ENCODE measurements at places on chromosomes 13 and 19. TPM values are rescaled to one million over a fixed set of nuclear protein-coding genes. Genes with fewer than 3 reads are reported as not detected.

DNA sequence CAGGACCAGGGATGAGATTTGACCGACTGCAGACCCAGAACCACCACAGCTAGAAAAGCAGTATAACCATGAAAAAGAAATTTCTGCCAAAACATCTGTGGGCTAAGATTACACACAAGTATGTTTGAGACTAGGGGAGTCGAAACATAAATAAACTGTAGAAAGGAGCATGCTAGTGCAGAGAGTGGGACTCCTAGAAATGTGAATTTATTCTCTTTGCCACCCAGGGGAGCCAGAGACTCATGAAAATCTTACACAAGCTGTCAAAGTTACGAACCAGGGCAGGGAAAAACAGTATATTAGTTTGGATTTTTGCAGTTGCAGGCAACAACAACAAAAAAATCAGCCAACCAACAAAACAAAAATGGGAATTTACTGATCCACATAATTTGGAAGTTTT is 12.3 kb upstream of the HSPH1 start:
- DNase-seq, result peak; percentile 7

DNA sequence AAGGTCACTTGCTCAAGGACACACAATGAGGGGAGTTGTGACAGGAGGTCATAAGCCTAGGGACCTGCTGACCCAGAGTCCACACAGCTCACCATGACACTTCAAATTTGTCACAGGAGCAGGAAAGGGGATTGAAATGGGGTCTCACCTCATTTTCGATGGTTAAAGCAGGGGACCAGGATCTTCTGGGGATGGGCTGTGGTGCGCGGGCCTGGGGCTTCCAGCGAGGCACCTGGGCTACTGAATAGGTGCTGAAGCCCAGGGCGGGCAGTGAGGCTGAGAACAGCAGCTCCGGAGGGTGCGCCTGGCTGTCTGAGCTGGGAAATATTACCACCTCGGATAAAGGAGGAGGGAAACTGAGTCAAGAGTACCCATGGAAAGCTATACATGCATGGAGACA is 11.0 kb downstream of the MAN2B1 start:
- DNase-seq, result no peak

GRCh38 chr13:99962242-99962641 is 9.3 kb downstream of the ZIC5 start:
- no peak for DNase-seq

DNA sequence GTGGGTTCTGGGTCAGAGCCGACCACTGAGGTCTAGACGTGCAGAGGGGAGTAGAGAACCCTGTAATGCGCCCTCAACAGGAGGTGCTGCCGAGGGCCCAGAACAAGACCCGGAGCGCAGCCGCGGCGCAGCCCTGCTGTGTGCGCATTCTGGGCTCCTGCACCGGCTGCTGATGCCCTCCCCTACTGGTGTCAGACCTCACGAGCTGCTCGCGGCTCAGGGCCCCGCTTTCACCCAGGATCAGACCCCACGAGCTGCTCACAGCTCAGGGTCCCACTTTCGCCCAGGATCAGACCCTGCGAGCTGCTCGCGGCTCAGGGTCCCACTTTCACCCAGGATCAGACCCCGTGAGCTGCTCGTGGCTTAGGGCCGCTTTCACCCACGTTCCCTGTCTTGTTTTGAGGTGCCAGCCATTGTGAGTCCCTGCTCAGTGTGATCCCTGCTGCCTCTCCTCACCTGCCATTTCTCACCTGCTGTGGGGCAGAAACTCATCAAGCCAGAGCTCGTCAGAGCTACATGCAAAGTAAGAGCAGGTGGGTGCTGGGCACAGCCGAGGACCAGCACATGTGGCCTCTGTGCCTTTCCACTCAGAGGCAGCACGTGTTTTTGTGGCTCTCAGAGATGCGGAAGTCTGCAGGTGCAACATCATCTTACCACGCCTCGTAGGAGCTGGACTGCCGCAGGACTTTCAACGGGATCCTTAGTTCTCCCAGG is 47.0 kb upstream of the C13orf46 start:
- DNase-seq, result no peak

- no peak for DNase-seq
Measured at GRCh38 chr19:33391631-33392249, 18.2 kb downstream of the CEBPG start.

GRCh38 chr19:1566392-1567115 is 1.6 kb downstream of the MEX3D start:
- DNase-seq, result peak; percentile 78

- DNase-seq, result no peak
Measured at GRCh38 chr13:72164811-72165210, 297.8 kb upstream of the DACH1 start.

- no peak for DNase-seq
Measured at GRCh38 chr13:67880916-67881315, 650.8 kb upstream of the PCDH9 start.

- DNase-seq, result no peak
Measured at GRCh38 chr13:109703250-109703649, 83.1 kb downstream of the IRS2 start.

- no peak for DNase-seq
Measured at GRCh38 chr19:19105365-19106055, 32.8 kb downstream of the TMEM161A start.

DNA sequence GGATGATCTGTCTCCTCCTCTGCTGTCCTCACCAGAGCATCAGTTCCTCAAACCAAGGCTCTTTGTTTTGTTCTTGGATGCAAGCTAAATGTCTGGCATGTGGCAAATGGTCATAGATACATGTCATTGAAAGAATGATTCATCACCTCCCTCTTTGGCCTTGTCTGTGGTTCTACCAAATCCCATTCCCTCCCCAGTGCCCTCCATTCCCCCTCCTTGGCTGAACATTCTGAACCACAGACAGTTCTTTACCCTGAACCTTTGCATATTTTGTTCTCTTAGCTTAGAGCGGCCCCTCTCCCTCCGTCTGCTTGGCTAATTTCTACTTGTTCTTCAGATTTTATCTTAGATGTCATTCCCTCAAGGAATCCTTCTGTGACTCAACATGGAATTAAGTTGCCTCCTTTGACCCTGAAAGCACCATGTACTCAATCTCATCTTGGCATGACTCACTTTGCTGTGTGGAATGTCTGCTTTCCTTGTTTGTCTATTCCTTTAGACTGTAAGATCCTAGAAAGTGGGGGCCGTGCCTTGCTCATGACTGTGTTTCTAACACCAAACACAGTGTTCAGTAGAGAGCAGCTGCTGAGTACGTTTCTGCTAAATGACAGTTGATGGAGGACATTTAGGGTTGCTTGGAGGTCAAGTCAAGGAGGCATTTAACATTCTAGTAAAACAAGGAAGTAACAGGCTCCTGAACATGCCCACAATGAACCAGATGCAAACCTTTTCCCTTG is 8.1 kb downstream of the ALOX5AP start:
- peak; percentile 97 for DNase-seq

- DNase-seq, result no peak
Measured at GRCh38 chr13:114082849-114083645, 49.4 kb downstream of the RASA3 start.

DNA sequence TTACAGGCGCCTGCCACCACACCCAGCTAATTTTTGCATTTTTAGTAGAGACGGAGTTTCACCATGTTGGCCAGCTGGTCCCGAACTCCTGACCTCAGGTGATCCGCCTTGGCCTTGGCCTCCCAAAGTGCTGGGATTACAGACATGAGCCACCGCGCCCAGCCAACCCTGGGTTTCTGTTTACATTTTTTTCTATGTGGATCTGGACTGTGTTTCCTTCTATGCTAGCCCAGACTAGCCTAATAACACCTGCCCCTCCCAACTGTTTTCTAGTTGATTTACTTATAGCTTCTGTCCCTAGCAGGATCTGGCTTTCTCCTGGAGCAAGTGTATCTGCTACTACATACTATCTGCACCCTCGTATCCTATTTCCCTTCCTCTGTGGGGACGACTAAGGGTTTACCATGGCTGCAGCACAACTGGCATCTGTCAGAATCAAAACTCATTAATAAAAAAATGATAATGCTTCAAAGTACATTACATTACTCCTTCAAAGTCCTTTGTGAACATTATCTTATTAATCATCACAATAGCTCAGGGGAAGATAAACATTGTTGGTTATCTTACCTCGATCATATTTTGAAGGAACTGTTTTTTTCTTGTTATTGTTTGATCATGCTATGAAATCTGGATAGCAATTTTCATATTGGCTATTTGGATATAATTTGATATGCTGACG is 228.3 kb downstream of the KLF5 start:
- DNase-seq, result no peak

- DNase-seq, result no peak
Measured at GRCh38 chr19:46926170-46927071, 65.6 kb downstream of the ARHGAP35 start.

- DNase-seq, result no peak
Measured at GRCh38 chr19:52351512-52351911, 15.5 kb downstream of the ZNF610 start.

GRCh38 chr19:1053176-1054101 is 13.5 kb upstream of the ARHGAP45 start:
- DNase-seq, result no peak

DNA sequence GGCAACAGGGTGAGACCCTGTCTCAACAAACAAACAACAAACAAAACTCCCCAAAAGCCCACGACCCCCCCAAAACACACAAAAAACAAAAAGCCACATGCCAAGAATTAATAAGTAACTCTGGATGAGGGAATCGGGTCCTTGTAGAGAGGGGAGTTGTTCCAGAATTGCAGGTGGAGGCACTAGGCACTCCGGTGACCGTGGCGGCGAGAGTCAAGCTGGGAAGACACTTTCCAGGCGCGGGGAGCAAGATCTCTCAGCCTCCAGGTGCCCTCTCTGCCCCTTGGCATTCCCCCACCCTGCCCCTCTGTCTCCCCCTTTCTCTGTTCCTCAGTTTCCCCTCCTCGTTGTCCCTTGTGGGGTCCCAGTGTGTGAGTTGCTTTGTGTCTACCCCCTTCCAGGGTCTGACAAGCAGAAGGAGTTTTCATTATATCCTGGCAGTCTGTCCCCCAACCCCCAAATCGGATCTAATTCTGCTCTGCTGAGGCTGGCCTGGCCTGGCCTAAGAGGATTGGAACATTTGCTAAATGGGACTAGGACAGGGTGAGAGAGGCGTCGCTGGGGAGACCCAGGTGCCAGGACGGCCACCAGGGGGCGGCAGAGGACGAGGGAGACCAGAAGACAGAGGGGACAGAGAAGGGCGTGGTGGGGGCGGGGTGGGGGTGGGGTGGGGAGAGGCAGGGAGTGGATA is 8.3 kb upstream of the CRX start:
- peak; percentile 37 for DNase-seq

DNA sequence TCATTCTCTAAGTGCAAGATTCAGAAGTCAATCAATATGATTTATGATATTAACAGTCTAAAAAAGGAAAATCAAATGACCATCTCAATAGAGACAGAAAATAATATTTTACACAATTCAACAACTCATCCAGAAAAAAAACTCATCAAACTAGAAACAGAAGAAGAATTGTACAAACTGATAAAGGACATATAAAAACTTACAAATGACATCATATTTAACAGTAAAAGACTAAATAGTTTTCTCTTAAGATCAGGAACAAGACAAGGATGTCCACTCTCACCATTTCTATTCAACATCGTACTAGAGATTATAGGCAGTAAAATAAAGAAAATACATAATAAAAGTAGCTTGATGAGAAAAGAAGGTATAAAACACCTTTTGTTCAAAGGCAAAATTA is 527.3 kb downstream of the DACH1 start:
- no peak for DNase-seq

- DNase-seq, result peak; percentile 34
Measured at GRCh38 chr19:29878973-29879654, 62.9 kb upstream of the URI1 start.

GRCh38 chr19:13283871-13284270 is 133.7 kb downstream of the IER2 start:
- no peak for DNase-seq

GRCh38 chr13:113639616-113640262 is 18.3 kb downstream of the ATP4B start:
- DNase-seq, result no peak

- DNase-seq, result peak; percentile 96
Measured at GRCh38 chr19:44401139-44402115, at the start of gene ZNF285. TSS of gene ZNF285 (minus strand) at chr19:44401608. CDS start at chr19:44397213, 4,395 bp downstream.

DNA sequence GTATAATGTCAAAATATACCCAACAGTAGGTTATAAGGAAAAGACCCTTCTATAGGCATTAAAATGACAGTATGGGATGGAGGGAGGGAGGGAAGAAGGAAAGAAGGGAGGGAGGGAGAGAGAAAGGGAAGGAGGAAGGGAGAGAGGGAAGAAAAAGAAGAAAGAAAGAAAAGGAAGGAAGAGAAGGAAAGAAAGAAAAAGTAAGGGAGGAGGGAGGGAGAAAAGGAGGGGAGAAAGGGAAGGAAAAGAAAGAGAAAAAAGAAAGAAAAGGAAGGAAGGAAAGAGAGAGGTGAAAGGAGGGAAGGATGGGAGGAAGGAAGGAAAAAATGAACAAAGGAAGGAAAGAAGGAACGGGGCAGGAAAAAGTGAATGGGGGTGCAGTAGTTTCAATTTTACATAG is 35.3 kb upstream of the CACNA1A start:
- DNase-seq, result no peak

DNA sequence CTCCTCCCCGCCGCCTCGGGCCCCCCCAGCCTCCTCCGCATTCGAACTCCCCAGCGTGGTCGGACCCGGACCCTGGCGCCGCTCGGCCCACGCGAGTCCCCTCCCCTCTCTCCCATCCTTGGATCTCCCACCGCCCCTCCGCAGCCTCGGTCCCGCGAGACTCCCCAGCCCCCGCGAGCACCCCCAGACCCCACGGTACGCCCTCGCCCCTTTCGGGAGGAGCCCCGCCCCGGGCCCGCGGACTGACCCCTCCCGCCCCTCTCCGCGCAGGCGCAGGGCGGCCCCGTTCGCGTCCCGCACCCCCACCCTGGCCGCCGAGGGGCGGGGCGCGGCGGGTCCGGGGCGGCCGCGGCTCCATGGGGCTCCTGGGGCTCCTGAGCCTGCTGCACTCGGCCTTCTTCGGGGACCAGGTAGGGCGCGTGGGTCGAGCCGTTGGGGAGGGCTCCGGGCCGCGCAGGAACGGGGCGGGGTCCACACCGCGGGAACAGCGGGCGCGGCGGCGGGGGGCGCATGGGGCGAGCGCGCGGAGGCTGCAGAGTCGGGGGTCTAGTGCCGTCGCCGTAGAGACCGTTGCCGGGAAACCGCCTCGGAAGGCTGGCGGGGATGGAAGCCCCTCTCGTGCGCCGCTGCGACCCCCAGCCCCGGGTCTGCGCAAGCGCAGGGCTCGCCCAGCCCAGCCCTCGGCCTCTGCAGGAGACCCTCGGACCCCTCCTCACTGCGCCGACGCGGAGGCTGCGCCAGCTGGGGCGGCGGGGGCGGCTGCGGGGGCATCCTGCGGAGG is 3.8 kb upstream of the APC2 start:
- no peak for DNase-seq

- no peak for DNase-seq
Measured at GRCh38 chr13:56378566-56378965, 762.2 kb upstream of the PRR20A start.

GRCh38 chr13:25756912-25757311 is 294.9 kb downstream of the SHISA2 start:
- DNase-seq, result no peak

Gene ADGRE2
- total RNA-seq, result 0.15 TPM

Gene ADGRE1
- not detected for total RNA-seq

Gene ZNF730
- 0.45 TPM for total RNA-seq

Gene IRGC
- total RNA-seq, result not detected

Gene OR7C1
- total RNA-seq, result not detected

Gene EPS8L1
- 0.94 TPM for total RNA-seq

Gene TUBB4A
- total RNA-seq, result not detected

Gene URAD
- not detected for total RNA-seq

Gene PRSS57
- not detected for total RNA-seq

Gene ANGPTL8
- not detected for total RNA-seq

Gene KIR2DL1
- total RNA-seq, result not detected
